ENCODE measurements at places on chromosomes 5 and 9.

DNA sequence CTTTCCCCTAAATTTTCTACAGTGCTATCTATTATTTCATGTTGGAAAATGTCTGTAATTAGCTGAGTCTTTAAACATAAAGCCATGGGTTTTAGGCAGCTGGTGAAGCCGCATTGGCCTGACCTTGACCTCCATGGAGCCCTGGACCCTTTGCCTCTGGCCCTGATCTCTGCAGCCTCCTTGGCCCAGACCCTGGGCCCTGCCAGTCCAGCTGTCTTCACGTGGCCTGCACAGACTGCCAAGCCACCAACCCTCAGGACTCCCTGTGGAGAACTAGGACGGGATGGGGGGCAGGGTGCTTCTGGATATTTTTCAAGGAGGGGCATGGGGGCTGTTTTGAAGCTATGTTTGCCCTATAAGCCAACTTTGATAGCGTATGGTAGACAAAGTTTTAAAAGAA, 29.8 kb upstream of the PPARGC1B start:
- DNase-seq, result no peak

- no peak for DNase-seq
These were observed 1247.0 kb upstream of the ACO1 start for GRCh38 chr9:31137176-31138160.

GRCh38 chr9:20873240-20873865, 158.1 kb downstream of the HACD4 start:
- DNase-seq, result no peak

- DNase-seq, result no peak
These were observed 66.4 kb upstream of the RUSC2 start for GRCh38 chr9:35423499-35423898.

GRCh38 chr5:154868702-154869101, 10.3 kb downstream of the CNOT8 start:
- no peak for DNase-seq

- DNase-seq, result no peak
These were observed 92.7 kb downstream of the COL5A1 start for GRCh38 chr9:134734270-134734669.

- DNase-seq, result no peak
These were observed 724.4 kb downstream of the TLE1 start for GRCh38 chr9:80964914-80965313.

- DNase-seq, result no peak
These were observed 2.2 kb downstream of the HSD17B3 start for GRCh38 chr9:96299823-96300222.

- DNase-seq, result no peak
These were observed 456.2 kb downstream of the RASEF start for GRCh38 chr9:82606492-82607382.

DNA sequence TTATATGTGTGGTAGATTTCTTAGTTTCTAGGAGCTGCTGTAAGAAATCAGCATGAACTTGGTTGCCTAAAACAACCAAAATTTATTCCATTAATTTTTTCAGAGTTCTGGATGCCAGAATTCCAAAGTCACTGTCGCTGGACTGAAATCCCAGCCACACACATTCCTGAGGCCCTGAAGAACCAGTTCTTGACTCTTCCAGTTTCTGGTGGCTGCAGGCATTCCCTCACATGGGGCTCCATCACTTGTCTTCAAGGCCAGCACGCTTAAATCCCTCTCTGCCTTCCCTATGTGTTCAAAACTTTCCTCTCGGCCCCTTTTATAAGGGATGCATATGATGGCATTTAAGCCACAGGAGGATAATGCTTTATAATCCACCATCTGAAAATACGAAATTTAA, 1237.5 kb upstream of the CDH9 start:
- no peak for DNase-seq

DNA sequence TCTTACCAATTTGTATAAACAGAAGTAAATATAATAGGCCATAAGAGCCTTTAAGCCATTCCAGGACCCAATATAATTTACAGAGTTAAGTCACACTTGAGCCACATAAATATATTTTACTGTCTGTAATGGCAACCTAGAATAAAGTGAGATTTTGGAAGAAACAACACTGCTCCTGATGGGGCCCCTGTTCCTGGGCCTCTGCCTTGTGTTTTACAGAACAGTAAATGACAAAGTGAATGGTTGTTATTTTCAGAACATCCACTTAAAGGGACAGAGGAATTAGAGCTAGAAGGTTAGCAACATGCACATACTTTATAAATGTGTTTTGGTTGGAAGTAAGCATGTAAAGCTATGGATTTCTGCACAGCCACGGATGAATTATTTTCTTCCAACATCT, 3.6 kb downstream of the PTGER4 start:
- no peak for DNase-seq

DNA sequence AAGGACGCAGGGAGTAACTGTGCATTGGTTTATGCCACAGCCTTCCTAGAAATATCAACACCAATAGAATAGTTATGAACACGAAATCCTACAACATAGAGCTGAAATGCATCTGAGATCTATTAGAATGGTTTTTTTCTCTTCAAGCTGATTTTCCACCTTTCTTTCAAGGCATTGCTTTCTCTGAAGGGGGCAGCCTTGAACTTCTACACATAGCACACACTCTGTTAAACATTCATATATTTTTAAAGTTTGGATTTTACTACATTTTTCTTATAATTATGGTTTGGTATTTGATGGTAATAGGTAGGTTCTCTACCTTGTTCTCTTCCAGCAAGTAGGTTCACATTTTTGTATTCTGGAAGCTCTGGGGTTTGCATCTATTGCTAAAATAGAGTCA, 661.8 kb downstream of the SEMA5A start:
- no peak for DNase-seq

- no peak for DNase-seq
These were observed 119.8 kb upstream of the TBC1D2 start for GRCh38 chr9:98375138-98375726.

GRCh38 chr5:9922719-9923118, 292.6 kb upstream of the TAS2R1 start:
- DNase-seq, result no peak

DNA sequence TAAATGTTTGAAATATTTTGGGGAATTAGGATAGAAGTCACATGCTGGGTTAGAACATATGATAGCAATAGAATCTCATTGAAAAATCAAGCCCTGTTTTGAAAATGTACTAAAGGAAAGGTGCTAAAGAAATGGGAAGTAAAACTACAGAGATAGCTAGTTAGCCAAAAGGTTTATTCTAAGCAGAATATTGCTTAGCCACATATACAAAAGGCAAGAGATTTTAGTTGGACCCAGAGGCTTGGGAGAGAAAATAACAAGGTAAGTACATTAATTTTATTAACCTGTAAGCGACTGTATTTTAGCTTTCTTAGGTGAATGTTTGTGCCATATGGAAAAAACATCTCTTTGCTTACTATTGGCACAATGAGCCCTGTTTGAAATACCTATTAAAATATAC, 108.3 kb downstream of the RPS23 start:
- DNase-seq, result no peak

DNA sequence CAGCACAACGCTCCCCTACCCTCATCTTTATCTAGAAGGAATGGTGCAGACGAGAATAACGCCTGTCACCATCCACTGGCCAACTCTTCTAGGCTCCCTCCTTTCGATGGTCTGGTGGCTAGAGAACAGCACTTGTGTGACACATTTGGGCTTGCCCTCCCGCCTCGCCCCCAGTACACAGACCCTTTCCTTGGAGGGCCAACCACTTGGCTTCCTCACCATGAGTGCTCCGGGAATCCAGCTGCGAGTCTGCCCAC, 1.4 kb downstream of the GNAQ start:
- no peak for DNase-seq

- no peak for DNase-seq
These were observed 157.1 kb downstream of the ATP10B start for GRCh38 chr5:160694896-160695295.

DNA sequence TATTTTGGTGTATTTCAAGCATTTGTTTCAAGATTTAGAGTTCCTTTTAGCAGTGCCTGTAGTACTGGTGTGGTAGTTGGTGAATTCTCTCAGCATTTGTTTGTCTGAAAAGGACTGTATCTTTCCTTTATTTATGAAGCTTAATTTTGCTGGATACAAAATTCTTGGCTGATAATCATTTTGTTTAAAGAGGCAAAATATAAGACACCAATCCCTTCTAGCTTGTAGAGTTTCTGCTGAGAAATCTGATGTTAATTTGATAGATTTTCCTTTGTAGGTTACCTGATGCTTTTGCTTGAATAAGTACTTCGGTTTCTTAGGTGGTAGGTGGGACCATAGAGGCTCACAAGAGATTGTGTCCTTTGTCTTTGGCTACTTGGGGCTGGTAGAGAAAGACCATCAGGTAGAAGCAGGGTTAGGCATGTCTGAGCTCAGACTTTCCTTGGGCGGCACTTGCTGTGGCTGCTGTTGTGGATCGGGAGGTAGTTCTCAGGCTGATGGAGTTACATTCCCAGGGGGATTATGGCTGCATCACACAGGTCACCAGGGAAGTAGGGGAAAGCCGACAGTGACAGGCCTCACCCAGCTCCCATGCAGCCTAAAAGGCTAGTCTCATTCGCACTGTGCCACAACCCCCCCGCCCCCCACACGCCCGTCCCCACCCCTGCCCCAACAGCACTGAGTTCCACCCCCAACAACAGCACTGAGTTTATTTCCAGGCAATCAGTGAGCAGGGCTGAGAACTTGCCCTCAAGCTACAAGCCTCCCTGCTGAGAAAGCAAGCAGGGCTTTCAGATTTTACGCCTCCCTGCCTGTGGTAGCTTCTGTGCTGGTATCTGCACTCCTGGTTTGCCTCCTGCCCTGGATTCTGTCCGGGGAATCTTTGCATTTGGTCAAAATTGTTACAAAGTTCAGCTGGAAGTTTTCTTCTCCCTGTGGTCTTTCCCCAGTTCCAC, 127.1 kb upstream of the GLRA1 start:
- no peak for DNase-seq

- DNase-seq, result no peak
These were observed 71.8 kb downstream of the KIAA1958 start for GRCh38 chr9:112558476-112558875.

DNA sequence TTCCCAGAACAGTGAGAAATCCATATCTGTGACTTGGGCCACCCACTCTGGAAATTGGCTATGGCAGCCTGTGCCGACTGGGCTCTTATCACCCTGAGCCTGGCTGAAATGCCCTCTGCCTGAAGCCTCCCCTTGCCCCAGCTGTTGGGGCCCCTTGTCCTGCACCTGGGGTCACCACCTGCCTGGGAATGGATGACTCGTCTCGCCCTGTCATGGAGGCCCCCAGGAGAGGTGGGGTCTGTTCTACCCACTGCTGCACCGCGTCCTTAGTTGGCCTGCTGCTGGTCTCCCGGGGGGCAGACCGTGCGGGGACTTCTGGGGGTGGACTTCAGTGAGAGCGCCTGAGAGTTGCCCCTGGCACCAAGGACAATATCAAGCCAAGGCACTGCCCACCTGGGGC, 46.6 kb upstream of the COL5A1 start:
- no peak for DNase-seq

DNA sequence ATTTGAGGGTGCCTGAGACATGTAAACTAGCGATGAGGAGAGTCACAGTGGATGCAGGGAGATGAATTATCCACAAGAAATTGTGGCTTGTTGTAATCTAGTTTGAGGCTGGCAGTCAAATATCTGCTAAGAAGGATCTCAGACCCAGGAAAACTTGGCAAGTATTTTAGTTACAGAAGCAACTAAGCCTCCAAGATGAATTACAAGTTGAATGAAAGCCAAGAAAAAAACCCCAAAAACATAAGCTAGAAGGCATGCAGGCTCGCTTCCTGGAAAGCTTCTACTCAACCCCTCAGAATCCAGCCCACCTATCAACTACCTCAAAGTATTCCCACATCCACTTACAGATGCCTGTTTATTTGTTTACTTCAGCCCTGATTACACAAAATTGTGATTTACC, 696.9 kb downstream of the MAT2B start:
- no peak for DNase-seq

DNA sequence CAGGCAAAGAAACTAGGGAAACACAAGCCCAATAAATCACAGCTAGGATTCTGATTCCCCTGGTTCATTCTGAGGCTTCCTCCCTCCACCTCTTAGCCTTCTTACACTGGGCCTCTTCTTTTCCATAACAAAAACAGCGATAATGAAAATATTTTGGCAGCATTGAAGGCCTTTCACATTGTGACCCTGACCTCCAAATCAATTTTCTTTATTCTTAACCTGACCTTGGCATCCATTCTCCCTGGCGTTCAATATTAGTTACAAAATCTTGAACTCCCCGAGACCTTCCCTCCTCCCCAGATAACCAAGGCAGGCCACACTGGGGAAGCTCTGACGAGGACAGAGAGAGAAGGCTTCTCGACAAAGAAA, 399.9 kb downstream of the ZSWIM6 start:
- DNase-seq, result no peak

DNA sequence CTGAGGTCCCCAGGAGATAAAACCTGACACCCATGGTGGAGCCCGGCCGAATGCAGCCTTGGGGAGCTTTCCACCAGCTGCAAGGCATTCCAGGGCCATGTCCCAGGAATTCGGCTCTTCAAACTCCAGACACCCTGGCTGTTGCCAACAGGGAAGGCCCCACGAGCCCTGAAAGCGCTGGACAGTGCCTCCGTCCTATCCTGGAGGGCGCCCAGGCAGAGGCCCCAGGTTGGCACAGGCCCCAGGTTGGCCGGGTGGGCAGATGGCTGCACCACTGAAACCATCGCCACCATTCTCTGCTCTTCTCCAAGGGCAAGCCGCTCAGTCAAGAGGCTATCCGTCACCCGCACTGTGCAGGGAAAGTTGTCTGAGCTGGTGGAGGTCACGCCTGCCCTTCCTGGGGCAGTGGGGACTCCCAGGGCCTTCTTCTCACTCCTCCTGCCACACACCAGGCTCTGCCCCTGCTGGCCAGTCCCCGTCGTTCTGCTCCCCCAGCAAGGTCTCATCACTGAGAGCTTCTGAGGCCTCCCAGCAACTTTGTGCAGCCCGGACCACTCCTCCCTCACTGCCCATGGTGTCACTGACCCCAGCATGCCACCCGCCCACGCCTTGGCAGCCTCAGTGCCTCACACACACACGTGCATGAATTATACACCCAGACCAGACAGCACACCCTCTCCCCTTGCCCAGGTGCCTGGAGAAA, 21.2 kb downstream of the SLC6A3 start:
- no peak for DNase-seq

Data from GM12864 (cell line).